Midbrain (tissue), 1 donor: ENCODE measurements at places on chromosomes 1 and 21.
A peak's percentile ranks its signal among the peaks of the same experiment; 100 is the strongest.

GRCh38 chr1:205676002-205676401 lies 4.3 kb downstream of the SLC45A3 start:
- no peak for DNase-seq

DNA sequence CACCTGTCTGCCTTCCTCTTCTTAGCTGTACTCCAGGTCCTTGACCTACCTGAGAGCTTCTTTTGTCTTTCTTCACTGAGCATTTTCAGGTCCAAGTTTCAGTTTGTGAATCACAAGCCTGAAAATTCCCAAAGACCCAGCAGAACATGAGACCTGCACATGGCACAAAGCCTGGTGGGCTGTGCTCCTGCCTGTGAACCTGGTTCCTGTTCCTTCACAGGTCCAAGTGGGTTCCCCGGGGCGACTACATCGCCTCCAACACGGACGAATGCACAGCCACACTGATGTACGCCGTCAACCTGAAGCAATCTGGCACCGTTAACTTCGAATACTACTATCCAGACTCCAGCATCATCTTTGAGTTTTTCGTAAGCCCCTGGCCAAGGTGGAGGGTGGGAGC lies 42.1 kb upstream of the SARS1 start:
- DNase-seq, result no peak

- DNase-seq, result no peak
These were observed 5.3 kb downstream of the C1orf159 start for GRCh38 chr1:1110561-1110971.

DNA sequence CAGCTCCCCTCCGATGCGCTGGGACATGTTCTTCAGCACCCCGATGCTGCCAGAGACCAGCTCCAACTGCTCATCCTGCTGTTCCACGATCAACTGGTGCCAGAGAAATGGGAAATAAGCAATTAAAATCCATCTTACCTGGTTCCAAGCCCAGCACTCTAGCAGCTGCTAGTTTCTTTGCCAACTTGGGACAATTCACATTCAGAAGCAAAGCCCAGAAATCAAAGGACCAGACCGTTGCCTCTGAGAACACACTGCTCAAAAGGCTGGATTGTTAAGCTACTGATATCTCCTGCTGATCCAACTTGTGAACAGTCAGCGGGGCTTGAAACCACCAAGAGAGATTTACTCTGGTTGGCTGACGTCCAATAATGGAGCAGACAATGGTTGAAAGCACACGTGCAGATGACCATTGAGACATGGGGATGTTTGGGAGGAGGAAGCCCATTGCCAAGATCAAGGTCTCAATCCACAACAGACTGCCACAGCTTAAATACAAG lies 34.4 kb downstream of the STX6 start:
- no peak for DNase-seq

- no peak for DNase-seq
These were observed 429.6 kb downstream of the PLPP3 start for GRCh38 chr1:56149761-56150160.

- no peak for DNase-seq
These were observed 195.6 kb upstream of the CAMK1G start for GRCh38 chr1:209387969-209388329.

DNA sequence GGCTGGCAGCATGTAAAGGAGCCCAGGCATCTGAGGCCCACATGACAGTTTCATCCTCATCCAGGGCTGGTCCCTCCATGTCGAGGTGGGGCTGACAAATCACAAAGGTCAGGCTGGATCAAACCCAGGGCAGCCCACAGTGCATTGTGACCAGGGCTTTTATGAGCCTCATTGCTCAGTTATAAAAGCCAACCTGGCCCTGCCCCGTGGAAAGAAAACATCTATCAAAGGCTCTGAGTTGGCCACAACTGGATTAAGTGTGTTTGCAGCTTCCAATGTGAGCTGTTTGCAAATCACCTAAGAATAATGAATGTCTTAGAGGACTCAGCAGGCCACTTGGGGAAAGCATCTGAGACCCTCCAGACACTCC lies 45.4 kb downstream of the GRHL3 start:
- no peak for DNase-seq

- DNase-seq, result peak; percentile 17
These were observed 223.0 kb downstream of the PLA2G4A start for GRCh38 chr1:187051618-187052232.

DNA sequence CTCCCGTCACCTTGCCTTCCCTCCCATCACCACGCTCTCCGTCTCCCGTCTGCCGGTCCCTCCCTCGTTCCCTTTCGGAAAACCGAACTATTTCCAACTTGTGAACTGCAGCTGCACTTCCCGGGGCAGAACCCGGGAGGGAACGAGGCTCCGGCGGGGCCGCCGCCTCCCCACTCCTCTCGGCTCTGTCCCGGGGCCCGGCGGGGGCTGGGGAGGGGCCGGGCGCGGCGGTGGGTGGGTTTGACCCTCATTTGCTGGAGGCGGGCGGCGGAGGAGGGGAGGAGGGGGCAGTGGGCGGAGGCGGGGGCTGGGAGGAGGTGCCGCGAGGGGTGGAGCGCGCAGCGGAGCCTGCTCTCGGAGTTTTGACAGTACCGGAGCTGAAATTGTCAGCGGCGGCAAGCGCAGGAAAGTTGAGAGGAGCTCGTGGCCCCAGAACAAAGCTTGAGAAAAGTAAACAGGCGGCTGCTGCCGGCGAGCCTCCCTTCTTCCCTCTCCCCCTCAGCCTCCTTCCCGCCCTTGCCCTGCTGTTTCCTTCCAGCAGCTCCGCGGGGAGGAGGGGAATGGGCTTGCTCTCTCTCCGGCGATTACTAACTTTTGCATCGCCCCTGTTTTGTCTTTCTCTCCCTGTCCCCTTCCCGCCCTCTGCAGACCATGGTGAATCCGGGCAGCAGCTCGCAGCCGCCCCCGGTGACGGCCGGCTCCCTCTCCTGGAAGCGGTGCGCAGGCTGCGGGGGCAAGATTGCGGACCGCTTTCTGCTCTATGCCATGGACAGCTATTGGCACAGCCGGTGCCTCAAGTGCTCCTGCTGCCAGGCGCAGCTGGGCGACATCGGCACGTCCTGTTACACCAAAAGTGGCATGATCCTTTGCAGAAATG lies 2.9 kb downstream of the LMO4 start:
- DNase-seq, result peak; percentile 60

- DNase-seq, result no peak
These were observed 22.1 kb downstream of the PLEKHA6 start for GRCh38 chr1:204337583-204337982.

DNA sequence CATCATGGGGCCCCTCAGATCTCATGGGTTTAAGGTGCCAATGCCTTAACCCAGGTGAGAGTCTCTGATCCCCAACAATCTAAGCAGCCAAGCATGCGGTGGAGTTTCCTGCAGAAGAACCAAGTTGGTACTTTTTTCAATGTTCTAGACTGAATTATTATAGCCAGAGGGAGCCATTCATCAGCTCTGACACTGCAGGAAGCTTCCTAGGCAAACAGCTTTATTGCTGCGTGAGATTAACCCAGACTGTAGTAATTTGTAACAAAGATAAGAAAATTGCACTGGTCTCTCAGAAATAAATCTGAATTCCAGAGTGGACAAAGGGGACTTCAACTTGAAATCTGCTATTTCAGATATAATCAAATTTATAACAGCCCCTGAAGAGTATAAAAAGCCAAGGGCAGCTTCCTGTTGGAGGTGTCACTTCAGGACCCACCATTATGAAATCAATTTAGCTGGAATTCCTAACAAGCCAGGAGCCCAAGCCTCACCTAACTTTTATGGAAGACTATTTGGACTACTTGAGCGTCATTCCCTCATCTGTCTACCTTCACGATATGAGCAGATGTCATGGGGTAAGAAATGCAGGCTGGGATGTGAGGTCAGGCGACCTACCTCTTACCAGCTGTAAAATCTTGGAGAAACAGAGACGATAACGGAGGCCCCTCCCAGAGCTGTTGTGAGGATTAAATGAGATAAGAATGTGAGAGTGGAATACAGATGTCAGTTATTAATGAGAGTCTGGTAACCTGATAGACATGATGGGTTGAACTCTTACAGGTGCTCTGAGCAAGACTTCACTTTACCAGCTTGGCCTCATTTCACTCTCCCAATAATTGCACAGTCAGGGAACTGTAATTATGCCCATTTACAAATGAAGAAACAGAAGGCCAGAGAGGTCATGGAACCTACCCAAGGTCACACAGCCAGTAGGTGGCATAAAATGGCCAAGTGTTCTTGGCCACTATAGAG lies 135.1 kb downstream of the RRAGC start:
- DNase-seq, result no peak

DNA sequence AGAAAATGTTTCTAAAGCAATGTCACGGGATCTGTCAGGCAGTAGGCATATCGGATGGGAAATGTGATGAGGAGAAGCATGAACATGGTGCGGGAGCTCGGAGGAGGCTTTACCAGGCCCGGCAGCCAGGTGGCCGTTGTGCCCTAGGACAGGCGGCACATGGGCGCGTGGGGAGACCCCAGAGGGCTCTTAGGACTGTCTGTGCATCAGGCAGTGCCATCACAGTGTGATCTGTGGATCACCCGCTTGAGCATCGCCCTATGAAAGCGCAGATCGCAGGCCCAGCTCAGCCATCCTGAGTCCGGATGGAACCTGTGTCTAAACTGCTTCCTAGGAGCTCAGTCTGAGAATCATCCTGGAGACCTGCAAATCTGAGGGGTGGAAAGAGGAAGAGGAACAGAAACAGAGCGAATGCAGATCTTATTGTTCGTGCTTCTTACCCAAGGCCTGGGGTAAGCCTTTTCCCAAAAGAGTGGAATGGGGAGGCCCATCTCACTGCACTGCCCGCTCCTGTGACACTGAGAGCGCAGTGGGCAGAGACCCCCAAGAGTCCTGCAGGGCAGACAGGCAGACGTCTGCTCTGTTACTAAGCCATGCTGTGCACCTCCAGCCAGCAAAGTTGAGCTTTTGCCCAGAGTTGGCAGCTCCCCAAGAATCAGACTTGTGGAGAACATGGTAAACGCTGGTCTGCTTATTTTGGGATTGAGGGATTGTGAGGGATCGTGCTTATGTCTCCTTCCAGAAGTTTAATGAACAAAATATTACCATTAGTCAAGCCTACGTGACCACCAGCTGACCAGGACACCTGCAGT lies 251.0 kb downstream of the RHOU start:
- peak; percentile 70 for DNase-seq

- DNase-seq, result no peak
These were observed 23.5 kb downstream of the SMYD3 start for GRCh38 chr1:246483569-246483933.

GRCh38 chr21:45513003-45513717 lies 29.1 kb downstream of the SLC19A1 start:
- DNase-seq, result no peak

GRCh38 chr1:241639623-241640148 lies 483 bp downstream of the CHML start:
- no peak for DNase-seq

DNA sequence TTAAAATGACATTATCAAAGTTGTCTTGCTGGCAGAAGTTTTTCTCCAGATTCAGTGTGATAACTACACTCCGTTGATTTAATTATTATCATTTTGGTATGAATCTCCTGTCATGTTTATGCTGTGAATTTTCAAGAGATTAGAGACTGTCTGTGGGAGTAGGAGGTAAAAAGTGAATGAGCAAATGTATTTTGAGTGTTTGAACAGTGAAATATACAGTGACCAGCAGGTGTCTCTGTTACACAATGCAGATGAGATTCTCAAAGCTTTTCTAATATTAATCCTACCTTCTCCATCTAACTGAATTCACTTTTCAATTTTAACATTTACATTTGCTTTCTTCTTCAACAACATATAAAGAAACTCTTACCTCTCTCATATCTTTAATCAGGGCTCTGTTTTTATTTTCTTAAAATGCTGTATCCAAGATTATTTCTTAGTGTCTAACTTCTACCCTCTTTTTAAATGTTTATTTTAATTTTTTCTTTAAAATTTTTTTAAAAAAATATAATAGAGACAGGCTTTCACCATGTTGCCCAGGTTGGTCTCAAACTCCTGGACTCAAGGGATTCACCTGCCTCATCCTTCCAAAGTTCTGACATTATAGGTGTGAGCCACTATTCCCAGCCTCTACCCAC lies 20.9 kb upstream of the HSPA13 start:
- peak; percentile 22 for DNase-seq

DNA sequence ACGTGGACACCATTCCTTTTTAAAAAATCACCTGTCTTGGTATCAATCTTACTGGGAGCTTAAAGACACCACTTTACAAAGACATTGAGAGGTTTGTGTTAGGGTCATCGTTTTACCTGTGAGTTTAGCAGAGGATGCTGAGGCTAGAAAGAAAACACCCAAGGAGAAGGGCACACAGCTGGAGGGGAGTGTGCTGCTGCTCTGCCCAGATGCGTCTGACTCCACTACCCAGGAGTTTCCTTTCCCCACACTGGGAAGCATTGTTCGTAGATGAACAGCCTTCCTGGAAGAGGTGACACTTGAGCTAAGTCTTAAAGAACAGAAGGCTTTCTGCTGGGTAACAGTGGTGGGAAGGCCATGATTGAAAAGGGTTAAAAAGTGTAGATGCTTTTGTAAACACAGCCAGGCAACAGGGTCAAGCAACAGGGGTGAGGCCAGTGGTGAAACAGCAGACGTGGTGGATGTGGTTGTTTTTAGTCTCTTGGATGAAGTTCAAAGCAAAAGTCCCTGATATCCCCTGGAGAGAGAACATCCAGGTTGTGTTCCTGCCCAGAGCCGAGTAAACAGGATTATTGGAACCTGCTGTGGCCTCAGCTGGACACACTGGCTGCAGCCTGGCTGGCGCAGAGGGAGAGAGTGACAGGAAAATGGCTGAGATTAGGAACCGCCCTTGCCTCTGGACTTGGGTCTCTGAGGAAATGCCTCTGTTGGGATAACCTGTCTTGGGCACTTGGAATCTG lies 198.6 kb upstream of the JUN start:
- DNase-seq, result no peak

DNA sequence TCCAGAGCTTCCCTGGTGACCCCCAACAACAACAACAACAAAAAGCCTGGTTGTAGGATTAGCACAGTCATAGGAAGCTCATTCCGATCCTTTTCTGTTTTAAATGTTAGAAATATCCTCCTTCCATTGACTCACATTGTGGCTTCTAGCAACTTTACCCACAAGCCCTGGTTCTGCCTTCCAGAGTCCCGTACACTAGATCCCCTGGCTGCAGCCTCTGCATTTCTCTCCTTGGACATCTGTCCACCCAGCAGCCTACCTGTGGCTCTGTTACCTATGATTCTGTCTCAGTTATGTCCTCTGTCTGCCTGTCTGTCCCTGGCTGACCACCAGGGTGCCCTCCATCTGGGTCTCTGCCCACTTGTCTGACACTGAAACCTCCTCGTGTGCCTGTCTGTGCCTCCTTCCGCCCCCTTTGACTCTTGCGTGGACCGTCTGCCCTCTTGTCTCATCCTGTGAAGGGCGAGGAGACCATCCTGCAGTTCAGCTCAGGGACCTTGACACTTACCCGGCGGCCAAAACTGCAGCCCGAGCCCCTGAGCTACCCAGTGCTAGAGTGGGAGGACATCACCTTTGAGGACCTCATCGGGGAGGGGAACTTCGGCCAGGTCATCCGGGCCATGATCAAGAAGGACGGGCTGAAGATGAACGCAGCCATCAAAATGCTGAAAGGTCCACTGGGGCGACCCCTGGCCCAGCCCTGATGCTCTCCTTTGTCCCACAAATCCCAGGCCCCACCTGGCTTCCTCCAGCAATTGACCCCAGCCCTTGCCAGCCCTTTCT lies 16.1 kb downstream of the TIE1 start:
- DNase-seq, result no peak

GRCh38 chr1:161159087-161159912 lies at the start of gene USP21:
Gene USP21, plus strand, starts transcription at chr1:161159500. Its CDS starts 1,141 bp downstream, at chr1:161160641.
- peak; percentile 97 for DNase-seq

- no peak for DNase-seq
These were observed 49.8 kb downstream of the TPR start for GRCh38 chr1:186325239-186325638.
